ENCODE measurements at places on chromosomes 6 and 20.
A peak's percentile ranks its signal among the peaks of the same experiment; 100 is the strongest.

- DNase-seq = no peak
These were observed 57.3 kb downstream of the EYA2 start for GRCh38 chr20:46951840-46952497.

DNA sequence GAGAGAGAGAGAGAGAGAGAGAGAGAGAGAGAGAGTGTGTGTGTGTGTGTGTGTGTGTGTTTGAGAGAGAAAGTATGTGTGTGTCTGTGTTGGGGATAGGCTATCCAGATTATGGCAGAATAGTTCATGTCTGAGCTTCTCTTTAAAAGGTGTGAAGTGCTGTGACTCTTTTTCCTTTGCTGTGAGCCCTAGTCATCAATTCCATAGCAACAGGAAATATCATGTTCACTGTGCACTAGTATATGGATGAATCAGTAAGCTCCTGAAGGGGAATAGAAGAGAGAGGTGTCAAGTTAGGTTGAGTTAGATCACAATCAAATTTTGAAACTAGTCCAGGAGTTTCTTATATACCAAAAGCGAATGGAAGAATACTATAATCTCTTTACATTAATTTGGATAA lies 318.7 kb downstream of the RFPL4B start:
- DNase-seq = no peak

- DNase-seq = no peak
These were observed 515.2 kb downstream of the MAFB start for GRCh38 chr20:40173872-40174271.

DNA sequence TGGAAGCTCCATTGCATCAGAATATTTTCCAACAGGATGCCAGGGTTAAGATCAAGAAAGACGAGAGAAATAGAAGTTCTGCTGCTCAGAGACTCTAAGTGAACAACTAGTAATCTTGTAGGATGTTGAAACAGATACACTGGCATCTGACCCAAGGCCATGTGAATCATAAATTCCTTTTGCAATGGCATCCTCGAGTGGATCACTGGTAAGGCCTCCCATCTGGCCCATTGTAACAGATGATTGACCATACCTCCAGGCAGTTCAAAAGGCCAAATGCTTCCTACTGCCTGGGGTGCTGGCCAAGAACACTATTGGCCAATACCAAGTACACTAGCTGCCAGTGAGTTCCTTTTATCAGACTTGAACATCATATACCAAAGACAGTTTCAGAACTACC lies 9.9 kb upstream of the SLC17A3 start:
- no peak for DNase-seq

GRCh38 chr6:79902046-79902445 lies 45.3 kb downstream of the ELOVL4 start:
- DNase-seq = no peak

DNA sequence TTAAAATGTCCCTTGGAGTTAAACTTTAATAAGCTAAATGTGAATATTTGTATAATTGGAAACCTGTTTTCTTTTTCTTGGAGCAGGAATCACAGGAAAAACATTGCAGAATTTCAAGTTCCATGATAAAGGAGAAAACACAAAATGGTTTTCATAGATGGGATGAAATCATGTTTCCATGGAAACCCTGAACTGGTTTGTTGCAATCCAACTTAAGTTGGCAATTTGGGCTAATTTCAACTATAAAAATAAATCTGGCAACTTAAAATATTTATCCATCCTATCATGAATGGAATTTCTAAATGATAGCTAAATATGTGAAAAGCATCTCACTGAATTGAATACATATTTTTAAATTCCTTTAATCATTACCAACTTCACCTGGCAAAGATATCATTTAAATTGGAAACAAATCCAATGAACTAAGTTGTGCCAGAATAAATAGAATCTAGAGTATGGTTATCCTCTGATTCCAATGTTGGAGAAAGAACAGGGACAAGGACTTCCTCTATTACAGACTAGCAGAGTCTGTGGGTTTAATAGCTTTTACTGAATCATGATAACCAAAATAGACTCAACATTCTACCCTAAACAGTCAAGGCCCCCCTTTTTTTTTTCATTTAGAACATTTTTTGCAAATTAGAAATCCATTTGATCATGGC lies 33.2 kb downstream of the COL21A1 start:
- DNase-seq = no peak

DNA sequence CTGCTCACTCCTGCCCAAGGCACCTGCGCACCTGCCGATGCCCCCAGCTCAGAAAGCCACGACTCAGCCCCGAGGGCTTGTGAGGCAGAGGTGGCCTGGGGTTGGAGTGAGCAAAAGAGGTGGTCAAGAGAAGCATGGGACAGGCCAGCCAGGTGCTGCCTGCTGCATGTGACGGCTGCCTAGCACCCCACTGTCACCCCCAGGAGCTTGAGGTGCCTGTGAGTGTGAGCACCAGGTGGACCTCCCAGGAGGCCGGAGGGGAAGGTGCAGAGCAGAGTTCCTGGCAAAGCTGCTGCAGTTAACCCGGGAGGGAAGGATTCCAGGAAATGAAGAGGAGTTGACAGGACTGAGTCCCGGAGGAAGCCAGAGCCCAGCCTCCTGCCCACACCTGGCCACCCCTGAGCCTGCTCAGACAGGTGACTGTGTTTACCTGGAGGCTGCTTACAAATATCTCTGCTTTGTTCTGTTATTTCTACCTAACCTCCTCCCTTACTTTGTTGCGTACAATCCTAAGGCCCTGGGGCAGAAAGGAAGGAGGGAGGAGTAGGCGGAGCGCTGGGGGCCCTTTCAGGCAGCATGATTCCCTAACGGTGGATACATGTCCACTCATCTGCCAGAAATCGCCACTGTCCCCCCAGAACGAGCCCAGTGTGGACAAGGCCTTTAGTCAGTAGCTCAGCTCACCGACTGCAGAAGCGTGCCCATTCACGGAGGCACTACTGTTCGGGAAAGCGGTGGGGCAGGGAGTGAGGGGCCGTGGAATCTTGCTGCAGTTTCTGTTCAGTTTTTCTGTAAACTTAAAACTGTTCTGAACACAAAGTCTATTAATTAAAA lies 87.5 kb upstream of the MPC1 start:
- DNase-seq = no peak

DNA sequence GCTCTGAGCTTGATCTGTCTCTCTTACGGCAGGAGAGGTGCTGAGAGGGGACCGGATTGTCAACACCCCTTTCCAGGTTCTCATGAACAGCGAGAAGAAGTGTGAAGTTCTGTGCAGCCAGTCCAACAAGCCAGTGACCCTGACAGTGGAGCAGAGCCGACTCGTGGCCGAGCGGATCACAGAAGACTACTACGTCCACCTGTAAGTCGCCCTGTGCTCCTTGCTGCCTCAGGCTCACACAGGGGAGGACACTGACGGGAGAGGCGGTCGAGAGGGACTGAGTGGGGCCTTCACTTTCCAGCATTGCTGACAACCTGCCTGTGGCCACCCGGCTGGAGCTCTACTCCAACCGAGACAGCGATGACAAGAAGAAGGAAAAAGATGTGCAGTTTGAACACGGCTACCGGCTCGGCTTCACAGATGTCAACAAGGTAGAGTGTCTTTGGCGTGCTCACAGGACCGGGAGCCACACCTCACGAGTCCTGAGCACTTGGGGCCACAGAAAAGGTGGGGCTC lies 32.0 kb downstream of the TM9SF4 start:
- no peak for DNase-seq

DNA sequence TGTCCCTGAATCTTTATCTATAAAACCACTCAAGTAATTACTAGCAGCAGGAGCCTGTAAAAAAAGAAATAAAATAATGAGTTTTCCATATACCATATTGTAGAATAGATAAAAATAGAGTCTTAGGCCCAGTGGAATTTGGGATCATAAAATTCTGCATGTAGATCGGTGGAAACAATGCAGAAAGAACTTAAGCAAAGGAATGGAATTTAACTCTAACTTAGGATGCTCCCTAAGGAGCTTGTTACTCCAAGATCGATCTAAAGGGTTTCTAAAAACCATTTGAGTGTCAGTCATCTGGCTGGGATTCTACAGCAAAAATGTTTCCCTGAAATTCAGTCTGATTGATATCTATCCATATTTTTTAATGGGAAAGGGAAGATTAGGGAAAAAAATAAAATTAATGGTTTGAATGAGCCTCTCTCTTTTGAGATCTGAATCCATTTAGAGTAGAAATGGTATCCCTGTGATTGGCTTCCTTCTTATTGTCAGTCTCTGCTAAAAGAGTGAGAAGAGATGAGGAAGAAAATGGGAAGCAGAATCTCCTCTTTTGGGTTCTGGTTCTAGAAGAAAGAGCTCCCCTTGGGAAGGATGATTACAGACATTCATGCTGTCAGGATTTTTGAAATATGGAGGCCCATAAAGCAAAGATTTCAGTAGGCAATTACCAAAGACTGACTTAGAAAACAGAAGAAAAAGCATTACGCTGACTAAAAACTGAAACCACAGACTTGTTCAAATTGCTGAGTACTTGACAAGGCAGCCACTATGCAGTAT lies 564.3 kb upstream of the MARCKS start:
- no peak for DNase-seq

GRCh38 chr6:13724182-13724581 lies 12.5 kb upstream of the RANBP9 start:
- DNase-seq = no peak

DNA sequence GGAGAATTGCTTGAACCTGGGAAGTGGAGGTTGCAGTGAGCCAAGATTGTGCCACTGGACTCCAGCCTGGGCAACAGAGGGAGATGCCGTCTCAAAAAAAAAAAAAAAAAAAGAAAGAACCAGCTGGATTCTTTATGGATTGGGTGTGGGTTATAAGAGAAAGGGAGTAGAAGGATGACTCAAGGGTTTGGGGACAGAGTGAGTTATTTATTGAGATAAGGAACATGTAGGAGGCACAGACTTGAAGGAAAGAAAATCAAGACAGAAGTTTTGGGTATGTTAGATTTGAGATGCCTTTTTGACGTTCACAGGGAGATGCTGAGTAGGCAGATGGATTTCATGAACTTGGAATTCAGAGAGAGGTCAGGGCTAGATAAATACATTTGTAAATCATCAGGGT lies 47.6 kb downstream of the KIZ start:
- no peak for DNase-seq

- no peak for DNase-seq
These were observed 150.3 kb upstream of the INSM1 start for GRCh38 chr20:20217621-20218020.

DNA sequence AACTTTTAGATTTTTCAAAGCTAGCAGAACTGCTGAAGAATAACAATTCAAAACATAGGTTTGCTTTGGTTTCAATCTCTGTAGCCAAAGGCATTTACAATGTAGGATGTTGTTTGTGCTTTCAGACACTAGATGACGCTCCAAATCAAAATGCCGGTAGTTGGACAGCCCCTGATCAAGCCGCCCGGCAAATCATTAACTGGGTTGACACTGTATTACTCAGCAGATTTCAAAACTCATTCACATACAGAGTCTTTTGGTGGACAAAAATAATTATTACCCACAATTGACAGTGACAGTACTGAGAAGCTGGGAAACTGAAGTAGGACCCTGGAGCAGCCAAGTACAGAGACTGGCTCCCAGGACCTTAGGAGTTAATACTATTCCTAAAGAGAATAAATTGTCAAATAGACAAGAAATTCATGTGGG lies 21.3 kb upstream of the HFE start:
- no peak for DNase-seq

DNA sequence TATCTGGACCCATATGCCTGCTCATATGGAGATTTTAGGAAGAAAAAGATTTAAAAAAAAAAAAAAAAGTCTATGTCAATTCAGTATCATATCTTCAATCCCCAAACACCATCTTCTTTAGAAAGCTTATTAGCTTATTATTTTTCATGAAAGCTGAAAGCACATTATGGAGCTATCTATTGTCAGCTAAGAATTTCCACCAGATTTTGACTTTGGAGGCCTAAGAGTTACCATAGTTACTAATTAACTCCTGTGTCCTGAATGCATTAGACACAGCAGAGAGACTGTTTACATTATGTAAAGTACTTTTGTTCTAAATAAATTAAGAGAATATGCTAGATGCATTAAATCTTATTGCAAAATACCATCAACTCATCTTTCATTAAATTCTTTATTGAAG lies 255.5 kb upstream of the NRSN1 start:
- no peak for DNase-seq

DNA sequence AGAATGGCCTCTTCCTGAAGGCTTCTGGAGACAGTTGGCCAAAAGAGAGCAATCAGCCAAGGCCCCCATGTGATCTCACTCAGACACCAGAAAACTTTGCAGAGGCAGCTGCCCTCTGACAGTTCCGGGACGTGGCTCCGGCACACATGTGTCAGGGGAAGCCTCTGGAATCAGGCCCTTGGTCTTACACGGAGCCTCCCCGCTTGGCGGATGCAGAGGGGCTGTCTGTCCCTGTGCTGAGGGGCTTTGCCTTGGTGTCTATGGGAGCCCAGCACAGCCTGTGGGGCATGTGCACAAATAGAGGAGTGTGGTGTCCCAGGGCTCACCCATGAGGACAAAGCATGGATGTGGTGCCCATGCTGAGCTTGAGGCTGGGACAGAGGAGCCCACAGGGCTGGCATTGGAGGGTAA lies 13.8 kb downstream of the SIGLEC1 start:
- DNase-seq = no peak

GRCh38 chr6:156060013-156060412 lies 604.4 kb upstream of the NOX3 start:
- DNase-seq = no peak

GRCh38 chr6:6856538-6857523 lies 250.9 kb upstream of the RREB1 start:
- DNase-seq = peak; percentile 32

DNA sequence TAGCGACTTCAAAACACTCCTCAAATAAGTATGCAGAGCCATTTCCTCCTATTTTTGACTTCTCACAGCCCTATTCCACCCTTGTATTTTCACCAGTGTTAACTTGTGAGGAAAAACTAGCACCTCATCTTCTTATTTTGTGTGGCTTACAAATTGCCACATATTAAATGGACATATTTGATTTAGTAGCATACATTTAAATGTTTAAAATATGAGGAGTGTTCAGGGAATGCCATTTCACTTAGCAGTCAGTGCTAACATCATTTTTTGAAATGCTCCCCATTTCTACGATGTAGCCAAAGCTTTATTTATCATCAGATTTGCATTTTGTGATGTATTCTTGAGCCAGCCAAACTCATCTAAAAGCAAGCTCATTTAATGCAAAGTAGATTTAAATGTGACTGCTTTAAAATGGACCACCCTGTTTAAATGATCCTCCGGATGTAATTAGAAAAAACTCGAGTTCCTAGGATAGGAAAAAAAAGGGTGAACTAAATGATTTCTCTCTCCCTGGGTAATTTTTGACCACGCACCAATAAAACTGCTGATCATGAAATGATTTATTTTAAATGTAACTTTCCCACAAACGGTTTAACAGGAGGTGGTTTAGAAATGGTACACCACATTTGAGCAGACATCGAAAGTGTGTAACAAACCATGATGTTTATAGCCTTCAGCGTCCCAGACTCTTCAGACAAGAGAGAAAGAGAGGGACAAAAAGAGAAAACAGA lies 172.6 kb downstream of the CD83 start:
- DNase-seq = no peak

GRCh38 chr6:73139681-73140383 lies 85.5 kb downstream of the KHDC1L start:
- no peak for DNase-seq

- no peak for DNase-seq
These were observed 31.1 kb downstream of the ARID1B start for GRCh38 chr6:156808287-156808686.

GRCh38 chr6:73375216-73375615 lies 5.5 kb upstream of the OOEP start:
- DNase-seq = no peak

All from activated B cell treated with CpG ODN at 0.5 μM for 24 hours (primary cell).